ENCODE measurements at places on chromosomes 12 and 14.

- peak; percentile 35 for DNase-seq
Measured at GRCh38 chr12:102169922-102170621, 27.6 kb downstream of the PMCH start.

DNA sequence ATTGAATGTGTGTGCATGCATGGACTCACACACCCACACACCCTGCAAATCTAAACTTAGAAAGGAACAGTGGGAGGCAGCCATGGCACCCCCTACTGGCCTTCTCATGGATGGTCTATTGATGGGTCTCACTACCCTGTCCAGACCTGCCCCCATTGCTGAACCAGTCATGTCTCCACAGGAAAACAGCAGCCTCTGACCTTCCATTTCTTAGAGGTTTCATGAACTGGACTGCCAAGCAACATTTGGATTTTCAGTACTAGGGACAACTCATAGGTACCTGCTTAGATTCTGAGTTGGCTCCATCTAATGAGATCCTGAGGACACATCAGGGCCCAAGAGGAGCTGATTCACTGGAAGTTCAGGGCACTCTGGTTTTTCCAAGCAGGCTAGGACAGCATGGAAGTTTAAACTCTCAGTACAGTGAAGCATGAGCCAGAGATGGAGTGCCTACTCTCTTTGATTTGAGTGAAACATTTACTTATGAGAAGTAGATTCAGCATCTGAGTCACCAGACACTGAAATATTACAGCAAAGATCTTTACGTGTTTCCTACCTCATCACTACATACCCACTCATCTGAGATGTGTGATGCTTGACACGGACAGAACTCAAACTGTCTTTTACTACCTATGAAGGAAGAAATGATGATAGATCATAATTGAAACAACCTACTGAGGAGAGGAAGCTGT is 98.9 kb upstream of the PLEKHG7 start:
- DNase-seq, result peak; percentile 19

DNA sequence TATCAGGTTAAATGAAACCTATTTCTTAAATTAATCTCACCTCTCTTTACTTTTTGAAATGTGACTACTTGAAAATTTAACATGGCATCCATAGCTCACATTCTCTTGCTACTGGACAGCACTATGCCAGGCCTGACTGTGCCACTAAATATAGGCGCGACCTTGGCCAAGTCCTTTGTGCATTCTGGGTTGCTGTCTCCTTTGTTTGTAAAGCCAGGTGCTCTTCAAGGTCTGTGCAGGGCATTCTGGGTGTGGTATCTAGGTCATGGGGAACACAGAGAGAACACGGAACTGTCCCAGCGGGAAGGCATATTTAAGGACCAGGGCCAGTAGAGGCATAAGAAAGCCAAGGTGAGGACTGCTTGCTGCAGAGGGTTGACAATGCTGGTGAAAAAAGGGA is 121.2 kb downstream of the ZNF664 start:
- no peak for DNase-seq

GRCh38 chr12:66060163-66060907 is 70.2 kb downstream of the LLPH start:
- DNase-seq, result no peak

DNA sequence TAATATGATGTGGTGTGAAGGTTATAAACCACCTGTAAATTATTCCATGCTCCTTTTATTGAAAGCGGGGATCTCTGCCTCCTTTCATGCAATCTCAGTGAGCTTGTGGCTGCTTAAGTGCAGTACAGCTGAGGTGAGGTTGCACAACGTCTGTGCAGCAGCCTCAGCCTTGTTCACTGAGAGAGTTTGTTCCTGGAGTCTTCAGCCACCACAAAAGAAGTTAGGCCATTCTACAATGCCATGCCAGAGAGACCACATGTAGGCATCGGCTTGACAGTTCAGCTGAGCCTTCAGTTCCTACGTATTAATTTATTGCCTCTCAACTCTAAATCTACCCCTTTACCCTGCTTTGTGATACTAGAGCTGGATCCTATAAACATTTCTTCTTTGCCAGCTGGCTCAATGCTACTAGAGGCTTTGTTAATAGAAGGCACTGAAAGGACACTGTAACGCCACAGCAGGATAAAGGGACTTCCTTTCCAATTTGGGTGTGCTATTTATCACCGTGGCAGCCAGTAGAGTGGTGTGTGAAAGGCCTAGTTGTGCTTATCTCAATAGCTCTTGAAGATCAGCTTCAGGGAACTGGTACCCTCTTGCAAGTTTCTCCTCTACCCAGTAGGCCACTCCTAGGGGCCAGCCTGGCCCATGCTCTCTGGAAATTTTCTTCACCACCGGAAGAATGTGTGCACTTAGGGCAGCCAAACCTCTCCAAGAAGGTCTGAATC is 337.7 kb downstream of the IPO8 start:
- DNase-seq, result no peak

- DNase-seq, result no peak
Measured at GRCh38 chr12:101951002-101951670, 73.8 kb downstream of the DRAM1 start.

- DNase-seq, result no peak
Measured at GRCh38 chr12:124509676-124510300, 57.6 kb downstream of the NCOR2 start.
